Ovary (tissue), 10 donors: ENCODE measurements at places on chromosomes 1 and 21. TPM values are rescaled to one million over a fixed set of nuclear protein-coding genes. Genes with fewer than 3 reads are reported as not detected.

The SPRR4 gene
- total RNA-seq = not detected

DNA sequence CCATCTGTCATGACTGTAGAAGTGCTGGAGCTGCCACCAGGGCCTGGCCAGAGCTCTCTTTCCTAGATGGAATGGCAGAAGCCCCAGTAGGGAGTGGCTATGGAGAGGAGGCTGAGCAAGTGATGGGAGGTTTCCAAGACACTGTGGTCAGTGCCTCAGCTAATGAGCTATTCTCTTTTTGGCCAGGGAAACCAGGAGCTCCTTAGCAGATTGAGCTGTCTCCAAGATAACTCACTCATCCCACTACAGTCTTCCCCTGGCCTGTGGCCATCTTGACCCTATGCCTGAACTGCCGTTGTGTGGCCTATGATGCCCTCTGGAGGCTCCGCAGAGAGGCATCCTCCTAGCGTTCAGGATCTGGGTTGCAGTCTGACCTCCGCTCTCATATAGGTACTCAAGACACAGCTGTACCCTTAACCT, 60.5 kb downstream of the ERI3 start:
- no peak overlapping the region for H3K27ac ChIP-seq
- no peaks in the 10 kb centered on the region for H3K4me1 ChIP-seq
- peak; percentile 39 for DNase-seq
- H3K27me3 ChIP-seq = no peaks in the 10 kb centered on the region
- no peaks in the 10 kb centered on the region for H3K36me3 ChIP-seq
- no peak overlapping the region for H3K4me3 ChIP-seq

GRCh38 chr1:63626222-63626621, 33.0 kb downstream of the PGM1 start:
- no peak overlapping the region for H3K4me3 ChIP-seq
- DNase-seq = no peak
- H3K36me3 ChIP-seq = no peaks in the 10 kb centered on the region
- peaks cover 11% of the 10 kb centered on the region for H3K4me1 ChIP-seq

The FCRL5 gene
- total RNA-seq = not detected

The TCHHL1 gene
- not detected for total RNA-seq
